GM23248 (cell line): ENCODE measurements at places on chromosomes 4 and X. TPM values are rescaled to one million over a fixed set of nuclear protein-coding genes. Genes with fewer than 3 reads are reported as not detected.

The F8A2 gene
- not detected in 2 replicates for polyA plus RNA-seq

The SGMS2 gene
- 35.3 and 39.1 TPM in 2 replicates for polyA plus RNA-seq

The MGST2 gene
- polyA plus RNA-seq, result 17.9 and 18.1 TPM in 2 replicates

The NPY2R gene
- polyA plus RNA-seq, result not detected in 2 replicates

The FRMPD3 gene
- polyA plus RNA-seq, result 0.03 TPM in 1 of 2 replicates, not detected in the other

The MAGEA2B gene
- polyA plus RNA-seq, result not detected in 2 replicates

The PLS3 gene
- polyA plus RNA-seq, result 137 and 139 TPM in 2 replicates

The VCX3A gene
- not detected in 2 replicates for polyA plus RNA-seq

The BMX gene
- not detected in 2 replicates for polyA plus RNA-seq

The REELD1 gene
- not detected in 2 replicates for polyA plus RNA-seq

The TNIP3 gene
- polyA plus RNA-seq, result 2.2 TPM in 2 replicates

The GC gene
- polyA plus RNA-seq, result not detected in 2 replicates

DNA sequence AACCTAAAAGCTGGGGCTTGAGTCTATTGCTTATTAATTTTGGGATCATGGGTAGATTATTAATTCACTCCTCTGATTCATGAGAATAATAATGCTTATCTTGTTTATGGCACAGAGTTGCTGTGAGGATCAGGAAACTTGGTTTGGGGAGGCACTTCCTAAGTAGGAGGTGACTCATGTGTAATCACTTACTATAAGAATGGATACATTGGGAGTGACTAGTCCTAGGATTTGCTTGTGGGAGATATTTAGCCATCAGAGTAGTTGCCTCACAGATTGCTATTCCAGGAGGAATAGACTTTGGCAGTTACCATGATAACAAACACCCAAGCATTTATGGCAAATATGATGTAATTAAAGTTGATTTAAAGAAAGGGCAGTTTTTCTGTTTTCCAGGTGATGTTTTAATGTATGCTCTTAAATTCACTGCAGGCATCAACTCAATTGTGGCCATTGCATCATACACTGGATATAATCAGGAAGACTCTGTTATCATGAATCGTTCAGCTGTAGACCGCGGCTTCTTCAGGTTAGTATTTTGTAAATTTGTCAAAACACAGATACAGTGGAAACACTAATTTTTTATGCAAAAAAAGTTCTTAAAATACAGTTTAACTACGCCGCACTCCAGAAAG, 41.9 kb downstream of the POLR2B start:
- peak; percentile 91 for DNase-seq

DNA sequence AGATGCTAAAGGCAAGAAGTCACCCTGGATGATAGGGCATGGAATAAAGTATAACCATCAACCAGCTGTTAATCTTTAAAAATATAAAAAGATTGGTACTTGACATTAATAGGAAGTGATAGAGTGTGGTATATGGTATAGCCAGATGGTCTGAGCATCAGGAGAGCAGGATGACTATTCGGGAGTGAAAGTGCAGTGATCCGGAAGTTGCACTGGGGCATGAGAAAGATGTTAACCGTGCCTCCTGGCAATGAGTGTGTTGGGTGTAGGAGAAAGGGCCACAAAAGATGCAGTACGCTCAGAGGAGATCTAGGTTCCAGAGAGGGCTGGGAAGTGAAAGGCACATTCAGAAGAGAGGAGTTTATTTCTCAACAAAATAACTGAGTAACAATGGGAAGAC, 65.0 kb downstream of the TSPAN7 start:
- no peak for DNase-seq

DNA sequence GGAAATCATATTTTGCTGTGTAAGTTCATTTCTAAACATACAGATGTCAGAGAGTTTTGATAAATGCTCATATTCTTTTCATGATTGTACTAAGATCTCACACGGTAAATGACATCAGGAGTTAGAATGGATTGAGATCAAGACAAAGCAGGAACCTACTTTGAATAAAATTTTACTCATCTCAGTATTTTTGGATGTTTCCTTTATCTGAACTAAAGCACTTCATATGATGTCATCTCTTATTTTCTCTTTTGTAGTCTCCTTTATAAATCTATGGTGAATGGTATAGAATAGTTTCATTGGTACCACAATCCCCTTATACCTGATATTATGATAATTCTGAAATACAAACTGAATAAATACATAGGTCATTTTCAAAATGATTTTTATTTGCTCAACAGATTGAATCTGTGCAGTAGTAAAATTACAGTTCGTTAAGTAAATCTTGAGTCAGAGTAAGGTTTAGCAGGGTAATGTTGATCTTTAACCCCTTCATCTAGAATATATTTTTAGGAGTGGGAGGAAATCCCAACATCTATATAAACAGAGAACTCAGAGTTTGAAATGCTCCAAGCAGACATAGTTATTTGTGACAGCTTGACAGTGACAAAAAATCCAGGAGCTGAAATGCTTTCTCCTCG, 180.0 kb downstream of the MGST2 start:
- no peak for DNase-seq

GRCh38 chr4:81808011-81808672, 336.4 kb upstream of the RASGEF1B start:
- no peak for DNase-seq

DNA sequence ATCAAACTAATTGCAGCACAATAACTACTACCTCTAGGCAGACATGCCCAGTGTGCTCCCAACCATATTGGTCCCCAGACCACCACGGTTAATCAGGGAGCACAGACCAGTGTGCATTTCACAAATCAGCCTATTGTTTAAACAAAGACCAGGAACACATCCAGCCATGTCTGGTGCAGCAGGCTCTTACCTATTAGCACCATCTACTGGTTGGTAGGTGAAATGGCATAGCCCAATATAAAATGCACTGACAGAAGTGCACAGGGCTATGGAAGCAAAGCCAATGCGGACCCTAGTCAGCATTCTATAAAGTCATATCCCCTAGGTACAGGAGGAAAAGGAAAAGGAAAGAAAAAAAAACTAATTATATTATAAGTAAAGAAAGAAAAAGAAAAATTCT, 15.5 kb upstream of the CYLC1 start:
- DNase-seq, result peak; percentile 43

GRCh38 chrX:19121466-19121865, 802 bp downstream of the ADGRG2 start:
- no peak for DNase-seq

GRCh38 chr4:53908661-53909078, 155.7 kb downstream of the CHIC2 start:
- peak; percentile 89 for DNase-seq

- DNase-seq, result no peak
These were observed 507.6 kb downstream of the CENPC start for GRCh38 chr4:67037504-67038227.

DNA sequence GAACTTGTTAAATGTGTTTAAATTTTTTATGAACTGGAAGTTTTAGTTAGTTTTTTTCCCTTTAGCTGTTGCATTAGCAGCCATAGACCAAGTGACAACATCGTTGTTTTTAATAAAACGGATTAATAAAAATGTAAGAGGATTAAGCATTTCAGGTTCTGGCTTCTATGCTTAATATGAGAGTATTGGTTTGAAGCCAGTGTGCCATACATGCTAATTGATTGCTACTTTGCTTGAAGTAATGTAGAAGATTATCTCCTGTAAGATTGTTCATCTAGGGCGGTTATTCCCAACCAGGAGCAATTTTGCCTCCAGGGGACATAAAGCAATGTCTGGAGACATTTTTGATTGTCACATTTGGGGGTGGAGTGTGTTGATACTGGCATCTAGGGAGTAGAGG, 54.3 kb downstream of the TLL1 start:
- DNase-seq, result no peak

DNA sequence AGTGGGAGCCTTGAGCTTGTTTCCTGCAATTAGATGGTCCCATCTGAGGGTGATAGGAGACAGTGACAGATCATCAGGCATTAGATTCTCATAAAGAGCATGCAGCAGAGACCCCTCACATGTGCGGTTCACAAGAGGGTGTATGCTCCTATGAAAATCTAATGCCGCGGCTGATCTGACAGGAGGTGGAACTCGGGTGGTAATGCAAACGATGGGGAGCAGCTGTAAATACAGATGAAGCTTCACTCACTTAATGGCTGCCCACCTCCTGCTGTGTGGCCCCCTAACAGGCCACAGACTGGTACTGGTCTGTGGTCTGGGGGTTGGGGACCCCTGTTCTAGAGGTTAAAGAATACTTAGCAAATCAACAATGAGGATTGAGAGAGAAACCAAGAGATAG, 201.5 kb upstream of the PITX2 start:
- DNase-seq, result no peak

- DNase-seq, result no peak
These were observed 23.5 kb upstream of the PHF8 start for GRCh38 chrX:54067766-54068165.

DNA sequence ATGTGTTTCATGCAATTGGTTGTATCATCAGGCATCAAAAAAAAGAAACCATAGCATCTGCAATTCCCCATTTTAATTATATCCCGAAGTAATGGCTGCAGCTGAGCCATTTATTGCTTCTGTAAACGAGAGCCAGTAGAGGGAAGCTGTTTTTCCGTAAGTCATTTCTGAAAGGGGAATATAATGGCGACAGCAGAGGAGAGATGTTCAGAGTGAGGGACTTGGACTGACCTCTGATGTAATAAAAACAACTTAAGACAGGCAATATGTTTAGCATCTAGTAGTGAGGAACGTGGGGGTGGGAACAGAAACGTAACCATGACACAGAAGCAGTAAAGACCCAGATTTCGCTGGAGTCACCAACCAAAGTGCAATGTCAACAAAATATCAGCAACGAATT, 31.5 kb upstream of the NAA11 start:
- DNase-seq, result no peak

DNA sequence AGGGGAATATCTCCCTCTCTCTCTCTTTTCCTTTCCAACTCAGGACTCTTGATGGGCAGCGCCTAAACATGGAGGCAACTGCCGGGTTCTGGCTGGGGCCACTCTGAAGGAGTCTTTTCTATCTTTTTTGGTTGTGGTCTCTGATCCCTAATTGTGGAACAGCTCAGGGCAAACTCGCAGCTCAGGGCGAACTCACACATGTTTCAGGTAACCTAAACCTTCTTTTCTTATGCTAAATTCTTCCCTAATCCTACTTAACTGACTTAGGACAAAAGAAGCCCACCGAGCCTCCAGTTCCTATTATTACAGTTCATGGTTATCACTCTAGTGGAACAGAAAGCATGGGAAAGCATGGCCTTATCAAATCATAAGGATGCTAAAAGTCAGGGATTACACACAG, 21.3 kb downstream of the ETDA start:
- DNase-seq, result no peak

GRCh38 chrX:45699158-45699557, 498.5 kb upstream of the DIPK2B start:
- peak; percentile 48 for DNase-seq

- peak; percentile 85 for DNase-seq
These were observed 4.2 kb upstream of the JCHAIN start for GRCh38 chr4:70670332-70671014.

GRCh38 chrX:100587861-100588260, 3.1 kb downstream of the TNMD start:
- DNase-seq, result no peak

DNA sequence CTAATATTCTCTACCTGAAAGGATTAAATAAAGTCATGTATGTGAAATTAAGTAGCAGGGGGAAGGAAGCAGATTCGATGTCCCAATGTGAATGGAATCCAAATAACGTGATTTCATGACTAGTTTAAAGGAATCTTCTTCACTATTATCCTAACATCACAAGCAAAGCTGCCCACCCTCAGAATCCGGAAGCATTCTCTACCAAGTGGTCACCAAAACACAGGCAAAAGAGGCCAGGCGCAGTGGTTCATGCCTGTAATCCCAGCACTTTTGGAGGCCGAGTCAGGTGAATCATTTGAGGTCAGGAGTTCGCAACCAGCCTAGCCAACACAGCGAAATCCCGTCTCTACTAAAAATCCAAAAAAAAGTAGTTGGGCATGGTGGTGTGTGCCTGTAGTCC, 212.9 kb downstream of the LDB2 start:
- DNase-seq, result peak; percentile 81

- peak; percentile 28 for DNase-seq
These were observed 155.6 kb downstream of the HNRNPD start for GRCh38 chr4:82217986-82218715.

GRCh38 chr4:80989921-80990544, 40.5 kb upstream of the BMP3 start:
- DNase-seq, result peak; percentile 77

DNA sequence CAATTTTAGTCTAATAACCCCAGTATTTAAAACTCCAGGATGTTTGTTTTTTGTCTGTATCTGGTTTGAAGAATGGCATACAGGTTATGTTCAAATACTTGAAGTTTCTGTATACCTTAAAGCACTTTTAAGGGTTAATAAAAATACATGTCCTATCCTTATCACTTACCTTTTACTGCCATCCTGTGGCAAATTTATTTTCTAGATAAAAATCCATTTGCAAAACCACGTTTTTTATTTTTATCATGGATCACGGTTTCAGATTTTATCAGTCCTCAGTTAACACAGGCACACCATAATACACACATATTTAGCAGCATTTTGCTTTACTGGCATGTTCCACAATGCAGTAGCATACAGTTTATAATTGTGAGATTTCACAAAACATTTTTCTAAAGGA, 113.3 kb upstream of the H2AZ1 start:
- no peak for DNase-seq

DNA sequence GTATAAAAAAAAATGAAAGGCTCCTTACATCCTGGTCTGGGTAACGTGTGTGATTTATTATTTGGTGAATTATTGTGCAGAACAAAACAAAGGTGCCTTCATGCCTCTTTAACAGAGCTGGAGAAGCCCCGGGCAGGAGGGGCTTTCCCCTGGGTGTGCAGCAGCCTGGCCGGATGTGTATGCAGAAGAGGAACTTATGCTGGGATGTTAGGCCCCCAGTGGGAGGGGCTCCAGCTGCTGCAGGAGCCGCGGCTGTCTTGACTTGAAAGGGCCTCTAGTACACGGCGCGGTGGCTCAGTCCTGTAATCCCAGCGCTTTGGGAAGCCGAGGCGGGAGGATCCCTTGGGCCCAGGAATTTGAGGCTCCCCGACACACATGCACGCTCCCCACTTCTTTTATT, 16.0 kb downstream of the CCNQ start:
- no peak for DNase-seq

GRCh38 chrX:47080215-47080914, 2.1 kb downstream of the RGN start:
- no peak for DNase-seq

GRCh38 chr4:62706423-62706822, 1506.3 kb downstream of the ADGRL3 start:
- DNase-seq, result no peak

DNA sequence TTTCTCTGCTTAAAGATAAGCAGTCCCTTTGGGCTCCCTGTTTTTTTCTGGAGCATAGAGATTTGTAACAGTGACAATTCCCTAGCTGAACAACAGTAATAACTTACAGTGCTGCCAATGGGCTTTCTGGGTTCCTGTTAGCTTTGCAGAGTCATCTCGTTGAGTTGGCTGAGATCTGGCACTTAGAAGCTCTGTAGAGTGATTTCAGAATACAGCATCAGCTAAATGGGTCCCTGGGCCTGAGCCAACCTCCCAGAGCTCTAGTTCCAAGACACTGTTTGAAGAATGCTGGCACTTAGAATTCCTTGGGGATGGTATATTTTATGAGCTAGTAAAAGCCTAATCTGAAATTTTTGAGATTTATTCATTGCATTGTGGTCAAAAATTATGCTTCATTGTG, 43.5 kb upstream of the SERTM2 start:
- no peak for DNase-seq
